ENCODE measurements at places on chromosomes 6 and 20.

DNA sequence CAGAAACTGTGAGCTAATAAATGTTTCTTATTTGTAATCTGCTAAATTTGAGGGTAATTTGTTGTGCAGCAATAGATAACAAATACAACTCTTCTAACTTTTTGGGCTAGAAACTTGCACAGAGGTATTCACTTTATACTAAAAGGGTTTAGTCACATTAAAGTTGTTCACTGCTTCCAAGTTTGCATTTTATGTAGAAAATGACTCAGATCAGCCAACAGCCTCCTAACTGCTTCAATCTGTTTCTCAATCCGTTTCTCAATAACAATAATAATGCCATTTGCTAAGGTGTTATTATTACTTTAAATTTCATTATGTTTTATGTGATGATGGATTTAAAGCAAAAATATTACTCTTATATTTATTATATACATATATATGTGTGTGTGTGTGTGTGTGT, 213.9 kb downstream of the CENPW start:
- peak; percentile 29 for DNase-seq

DNA sequence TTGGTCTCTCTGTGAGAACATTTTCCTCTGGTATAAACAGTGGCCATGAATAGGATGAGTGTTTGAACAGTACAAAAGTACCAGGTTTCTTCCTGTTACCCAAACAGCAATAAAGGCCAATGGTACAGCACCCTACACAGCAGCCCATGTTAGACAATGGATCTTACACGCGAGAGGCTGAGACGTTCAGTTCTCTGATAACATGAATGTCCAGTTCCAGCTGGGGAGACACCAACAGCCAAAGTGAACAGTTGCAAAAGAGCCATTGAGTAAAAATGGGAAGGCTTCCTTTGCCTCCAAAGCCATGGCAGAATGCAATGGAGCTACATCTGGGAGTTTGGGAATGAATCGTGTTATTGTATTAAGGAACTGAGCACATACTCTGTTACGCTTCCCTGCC, 246.8 kb upstream of the SGK1 start:
- DNase-seq: no peak

- peak; percentile 40 for DNase-seq
These were observed 216.5 kb downstream of the ARHGAP18 start for GRCh38 chr6:129493354-129493902.

GRCh38 chr20:38573413-38573812, 7.6 kb upstream of the ADIG start:
- no peak for DNase-seq

DNA sequence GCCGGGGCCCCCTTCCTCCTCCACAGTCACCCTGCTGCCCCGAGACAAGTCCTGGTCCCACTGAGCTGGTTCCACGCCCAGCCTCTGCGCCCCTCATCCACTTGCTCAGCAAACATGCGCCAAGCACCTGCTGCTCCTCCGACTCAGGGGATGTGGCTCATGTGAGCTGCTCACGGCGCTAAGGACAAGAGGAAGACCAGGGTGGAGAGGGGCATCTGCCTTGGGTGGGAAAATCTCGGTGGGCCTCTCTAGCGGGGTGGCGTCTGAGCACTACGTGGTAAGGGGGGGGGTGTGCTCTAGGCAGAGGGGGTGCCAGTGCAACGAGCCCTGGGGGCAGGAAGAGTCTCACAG, 4.5 kb downstream of the LAMA5 start:
- no peak for DNase-seq

DNA sequence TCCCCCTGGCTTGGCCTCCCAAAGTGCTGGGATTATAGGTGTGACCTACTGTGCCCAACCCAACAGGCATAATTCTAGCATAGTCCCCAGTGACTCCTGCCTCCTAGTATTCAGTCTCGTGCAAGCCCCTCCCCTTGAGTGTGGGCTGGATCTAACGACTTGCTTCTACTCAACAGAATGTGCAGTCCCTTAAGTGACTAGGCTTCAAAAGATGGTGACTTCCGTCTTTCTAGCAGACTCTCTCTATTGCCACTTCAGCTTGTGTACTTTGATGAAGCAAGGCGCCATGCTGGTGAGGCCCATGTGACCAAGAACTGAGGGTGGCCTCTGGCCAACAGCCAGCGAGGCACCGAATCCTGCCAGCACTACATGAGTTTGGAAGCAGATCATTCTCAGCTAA, 109.6 kb upstream of the TRAF3IP2 start:
- no peak for DNase-seq

DNA sequence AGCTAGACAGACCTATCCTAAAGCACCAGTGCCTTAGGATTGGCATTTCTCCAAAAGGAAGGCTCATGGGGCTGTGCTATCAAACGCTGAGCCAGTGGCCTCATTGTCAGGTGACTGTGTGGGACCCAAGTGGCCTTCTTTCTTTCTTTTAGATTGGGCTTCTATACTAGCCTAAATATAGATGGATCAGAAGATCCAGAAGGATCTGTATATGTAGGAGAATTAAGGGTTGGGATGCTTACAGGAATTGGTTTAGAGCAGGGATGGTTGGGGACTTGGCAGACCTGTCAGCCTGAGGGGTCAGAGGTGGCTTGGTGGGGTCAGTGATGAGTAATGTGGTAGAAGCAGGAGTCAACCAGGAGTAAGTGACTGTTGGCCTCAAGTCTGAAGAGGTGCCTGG, 14.8 kb downstream of the ABT1 start:
- no peak for DNase-seq

- no peak for DNase-seq
These were observed 102.1 kb downstream of the ATP9A start for GRCh38 chr20:51666126-51666525.

DNA sequence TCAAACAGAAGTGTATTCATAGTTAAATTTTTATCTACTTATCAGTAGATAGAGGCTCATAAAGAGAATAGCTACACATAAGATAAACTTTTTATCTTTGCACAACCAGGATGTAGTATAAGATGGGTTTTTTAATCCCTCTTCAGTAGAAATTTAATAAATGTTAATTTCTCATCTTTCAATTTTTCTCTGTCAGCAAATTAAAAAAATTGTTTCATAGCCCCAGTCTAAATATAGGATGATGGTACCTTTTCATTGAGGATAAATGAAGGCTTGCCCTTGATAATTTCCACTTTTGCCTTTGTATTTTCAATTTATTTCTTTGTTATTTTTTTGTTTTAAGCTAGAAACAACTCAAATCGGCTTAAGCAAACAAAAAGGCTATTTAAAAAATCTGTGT, 251.2 kb upstream of the NOX3 start:
- DNase-seq: no peak

GRCh38 chr20:16611817-16612216, 38.6 kb upstream of the KIF16B start:
- no peak for DNase-seq
